ENCODE measurements at places on chromosomes 6 and 20. TPM values are rescaled to one million over a fixed set of nuclear protein-coding genes. Genes with fewer than 3 reads are reported as not detected.

GRCh38 chr20:13857304-13857703 is 72.5 kb downstream of the NDUFAF5 start:
- DNase-seq: no peak

Gene LSM2
- polyA plus RNA-seq: 93.1 TPM

Gene VTA1
- 88.2 TPM for polyA plus RNA-seq

GRCh38 chr6:53624502-53624901 is 41.1 kb downstream of the KLHL31 start:
- no peak for DNase-seq

DNA sequence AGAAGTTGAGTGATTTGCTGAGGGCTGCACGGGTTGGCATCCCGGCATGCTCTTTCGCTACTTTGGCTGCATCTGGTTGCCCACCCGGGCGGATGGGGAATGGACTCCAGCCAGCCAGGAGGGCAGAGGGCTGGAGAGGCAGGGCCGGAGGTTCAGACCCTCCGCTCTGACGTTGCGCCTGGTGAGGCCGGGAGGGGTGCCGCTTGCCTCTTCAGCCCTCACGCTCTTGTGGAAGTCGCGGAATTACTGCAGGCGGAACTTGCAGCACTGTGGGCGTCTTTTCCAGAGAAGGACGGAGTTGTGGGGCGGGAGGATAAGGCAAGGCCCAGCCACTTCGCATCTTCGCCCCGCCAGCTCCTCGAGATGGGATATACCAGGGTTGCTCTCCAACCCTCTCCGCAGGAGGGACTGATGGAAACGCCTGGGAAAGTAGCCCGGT is 656 bp downstream of the RTEL1 start:
- no peak for DNase-seq

Gene RIMS1
- polyA plus RNA-seq: 3.0 TPM

DNA sequence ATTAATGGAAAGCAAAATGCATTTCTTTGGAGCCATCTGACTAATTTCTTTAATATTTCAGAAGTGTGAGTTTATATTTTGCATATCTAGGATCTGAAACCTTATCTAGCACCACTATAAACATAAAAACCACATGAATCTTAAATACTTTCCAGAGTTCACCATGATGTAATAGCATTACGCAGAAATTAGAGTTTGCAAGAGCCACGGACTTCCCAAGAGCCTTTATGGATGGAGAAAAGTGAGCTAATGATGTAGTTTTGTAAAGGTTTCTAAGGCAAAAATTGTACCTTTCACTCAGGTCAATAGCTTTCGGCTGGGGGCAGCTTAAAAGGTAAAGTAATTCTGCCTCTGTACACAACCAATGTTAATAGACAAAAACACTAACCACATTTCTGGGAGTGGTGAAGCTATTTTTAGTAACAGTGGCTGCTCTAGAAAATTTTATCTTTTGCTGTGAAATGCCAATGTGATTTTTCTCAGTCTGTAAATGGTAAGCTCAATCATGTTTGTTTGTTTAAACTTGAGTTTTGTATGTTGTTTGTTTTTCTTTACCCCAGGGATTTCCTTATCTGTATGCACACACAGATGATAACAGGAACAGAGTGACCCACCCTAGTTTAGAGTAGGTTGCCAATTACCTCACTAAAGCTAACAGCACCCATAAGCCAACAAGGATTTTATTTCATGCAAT is 80.5 kb downstream of the FILIP1 start:
- no peak for DNase-seq

GRCh38 chr6:4397307-4397706 is 261.9 kb upstream of the ECI2 start:
- DNase-seq: no peak

DNA sequence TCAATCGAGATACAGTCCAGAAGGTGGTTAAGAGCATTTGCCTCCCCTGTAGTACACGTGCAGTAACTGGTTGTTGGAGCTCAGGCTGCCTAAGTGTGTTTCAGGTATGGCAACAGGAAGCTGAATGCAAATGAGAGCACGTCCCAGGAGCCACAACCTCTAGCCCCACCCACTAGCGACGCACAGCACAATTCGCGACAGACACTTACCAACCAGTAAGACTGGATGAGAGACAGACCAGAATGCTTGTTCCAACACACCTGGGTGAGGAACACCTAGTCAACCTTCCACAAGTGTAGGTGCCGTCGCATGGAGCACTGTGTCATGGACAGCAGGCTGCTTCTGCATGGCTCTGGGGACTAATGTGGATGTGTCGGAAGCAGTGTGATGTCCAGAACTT is 7.2 kb upstream of the SERPINB1 start:
- no peak for DNase-seq
